ENCODE measurements at places on chromosomes 6 and 20. TPM values are rescaled to one million over a fixed set of nuclear protein-coding genes. Genes with fewer than 3 reads are reported as not detected.

Gene WDR27
- total RNA-seq = 13.7 TPM

Gene SUMO4
- total RNA-seq = 1.6 TPM

Gene TNF
- not detected for total RNA-seq

Gene TENT5A
- 23.2 TPM for total RNA-seq

Gene EEF1A1
- 22,843 TPM for total RNA-seq

Gene SYCP2L
- not detected for total RNA-seq

Gene PRL
- not detected for total RNA-seq

Gene FYN
- 82.1 TPM for total RNA-seq

Gene BPIFA1
- total RNA-seq = not detected

Gene SYCP2
- 0.17 TPM for total RNA-seq

Gene LIN28B
- total RNA-seq = not detected

Gene CD93
- total RNA-seq = under 0.01 TPM

Gene CPXM1
- total RNA-seq = 1.0 TPM

Gene LGSN
- total RNA-seq = not detected

Gene GSTA3
- 0.17 TPM for total RNA-seq

Gene OPN5
- total RNA-seq = under 0.01 TPM

Gene HSPA12B
- 1.9 TPM for total RNA-seq

Gene STMND1
- total RNA-seq = not detected

Gene KHDC1
- total RNA-seq = 4.6 TPM

Gene CST2
- not detected for total RNA-seq

Gene LTV1
- 11.7 TPM for total RNA-seq

Gene BHLHE23
- not detected for total RNA-seq

Gene TNFRSF6B
- 0.52 TPM for total RNA-seq

Gene TPX2
- total RNA-seq = 7.6 TPM

Gene ADISSP
- total RNA-seq = 22.2 TPM

Gene CST5
- not detected for total RNA-seq

Gene SPAG4
- 4.7 TPM for total RNA-seq

Gene UBE2J1
- 15.8 TPM for total RNA-seq

Gene MAK
- not detected for total RNA-seq

Gene PRIM2
- total RNA-seq = 16.1 TPM

Gene THBD
- total RNA-seq = 34.8 TPM

Gene IMPG1
- total RNA-seq = not detected

Gene MAP3K7
- 25.7 TPM for total RNA-seq

Gene RHAG
- total RNA-seq = not detected

Gene TMEM151B
- under 0.01 TPM for total RNA-seq

Gene SLC12A5
- under 0.01 TPM for total RNA-seq

Gene ZNF311
- 1.6 TPM for total RNA-seq

Gene ELOVL2
- not detected for total RNA-seq

Gene TPD52L2
- 95.0 TPM for total RNA-seq

Gene ASIP
- total RNA-seq = not detected

Gene SNX9
- 89.5 TPM for total RNA-seq

Gene CALHM4
- not detected for total RNA-seq

Gene OXT
- total RNA-seq = not detected

Gene PPP1R14C
- 0.17 TPM for total RNA-seq

Gene NCOA6
- 5.8 TPM for total RNA-seq

Gene TSHZ2
- total RNA-seq = 0.63 TPM

Gene TGM3
- total RNA-seq = 0.09 TPM

Gene PDSS2
- total RNA-seq = 8.8 TPM

Gene AARS2
- total RNA-seq = 16.2 TPM

Gene SPATA25
- 1.4 TPM for total RNA-seq
